Skin of body (tissue), 3 donors: ENCODE measurements at places on chromosomes 7 and 10.

- no peak for DNase-seq
Measured at GRCh38 chr10:49667991-49668390, 11.5 kb upstream of the C10orf53 start.

DNA sequence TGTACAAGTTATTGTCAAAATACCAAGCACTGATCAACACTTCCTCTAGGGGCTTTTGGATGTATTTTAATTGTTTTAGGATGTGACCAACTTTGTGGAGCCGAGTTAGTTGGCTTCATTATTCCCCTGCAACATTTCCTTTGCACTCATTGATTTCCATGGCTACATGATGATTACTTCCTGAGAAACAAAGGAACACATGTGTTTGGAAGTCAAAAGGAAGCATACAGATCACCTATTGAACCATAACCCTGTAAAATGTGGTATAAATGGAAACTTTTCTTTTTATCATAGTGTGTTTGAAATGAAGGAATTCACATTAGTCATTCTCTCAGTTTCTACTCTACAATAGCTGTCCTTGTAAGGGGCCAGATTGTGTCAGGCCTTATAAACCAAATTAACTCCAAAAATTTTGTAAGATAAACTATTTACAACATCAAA lies 32.2 kb upstream of the EXOC6 start:
- DNase-seq: peak; percentile 54

GRCh38 chr10:11595395-11595692 lies 16.1 kb downstream of the USP6NL start:
- DNase-seq: no peak

DNA sequence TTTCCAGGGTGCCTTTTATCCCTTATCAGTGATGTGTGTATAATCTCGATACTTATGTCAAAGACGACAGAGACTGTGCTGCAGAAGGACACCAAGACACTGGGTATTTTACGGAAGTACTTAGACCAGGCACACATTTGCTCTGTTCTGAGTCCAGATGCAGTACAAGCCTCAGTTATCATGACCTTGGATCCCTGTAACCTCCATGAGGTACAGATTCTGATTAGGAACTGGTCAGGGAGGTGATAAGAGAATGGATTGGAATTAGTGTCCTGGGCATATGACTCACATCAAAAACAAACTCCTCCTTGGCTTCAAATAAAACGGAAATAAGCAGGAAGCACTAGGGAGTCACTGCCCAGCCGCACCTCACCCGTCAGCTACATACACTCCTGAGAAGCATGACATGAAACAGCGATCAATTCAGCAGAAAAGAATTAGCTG lies 146.5 kb downstream of the SFMBT2 start:
- DNase-seq: no peak

GRCh38 chr7:147861058-147861716 lies 729.4 kb upstream of the C7orf33 start:
- peak; percentile 15 for DNase-seq

- DNase-seq: peak; percentile 36
Measured at GRCh38 chr7:145036604-145037405, 201.0 kb upstream of the TPK1 start.

GRCh38 chr10:31320550-31321211 lies 1.7 kb downstream of the ZEB1 start:
- DNase-seq: peak; percentile 41

DNA sequence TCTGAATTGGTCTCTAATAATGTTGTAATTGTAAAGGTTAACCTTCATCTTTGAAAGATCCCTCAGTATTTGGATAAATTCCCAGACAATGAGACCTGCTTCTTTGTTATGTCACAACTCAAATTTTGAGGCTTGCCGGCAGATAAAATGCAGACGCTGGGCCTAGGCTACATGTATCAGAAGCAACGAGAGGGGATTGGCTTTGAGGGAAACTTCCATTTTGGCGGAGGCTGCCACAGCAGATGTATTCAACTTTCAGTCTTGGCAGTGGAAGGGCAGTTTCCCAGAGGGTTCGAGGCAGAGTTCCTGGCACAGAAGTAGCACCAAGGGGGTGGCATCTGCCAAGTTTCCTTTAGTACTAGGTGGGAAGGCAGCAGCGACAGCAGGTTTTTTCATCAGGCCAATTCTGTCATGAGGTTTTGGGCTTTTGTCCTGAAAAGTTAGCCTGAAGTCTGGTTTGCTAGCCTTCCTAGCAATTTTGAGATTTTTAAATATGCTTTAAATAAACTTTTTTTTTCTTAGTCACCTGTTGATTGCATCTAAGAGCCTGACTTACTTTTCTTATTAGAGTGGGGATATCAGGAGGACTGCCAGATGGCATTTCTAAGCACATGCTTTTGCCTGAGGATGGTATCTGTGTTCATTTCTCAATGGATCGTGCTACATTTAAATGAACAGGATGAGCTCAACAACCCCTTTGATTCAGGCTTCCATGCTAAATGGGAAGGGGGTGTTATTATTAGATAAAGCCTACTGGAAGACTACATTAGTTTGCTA lies 89.5 kb upstream of the FAM3C start:
- no peak for DNase-seq

GRCh38 chr10:35563261-35563891 lies 41.8 kb upstream of the GJD4 start:
- DNase-seq: peak; percentile 30

DNA sequence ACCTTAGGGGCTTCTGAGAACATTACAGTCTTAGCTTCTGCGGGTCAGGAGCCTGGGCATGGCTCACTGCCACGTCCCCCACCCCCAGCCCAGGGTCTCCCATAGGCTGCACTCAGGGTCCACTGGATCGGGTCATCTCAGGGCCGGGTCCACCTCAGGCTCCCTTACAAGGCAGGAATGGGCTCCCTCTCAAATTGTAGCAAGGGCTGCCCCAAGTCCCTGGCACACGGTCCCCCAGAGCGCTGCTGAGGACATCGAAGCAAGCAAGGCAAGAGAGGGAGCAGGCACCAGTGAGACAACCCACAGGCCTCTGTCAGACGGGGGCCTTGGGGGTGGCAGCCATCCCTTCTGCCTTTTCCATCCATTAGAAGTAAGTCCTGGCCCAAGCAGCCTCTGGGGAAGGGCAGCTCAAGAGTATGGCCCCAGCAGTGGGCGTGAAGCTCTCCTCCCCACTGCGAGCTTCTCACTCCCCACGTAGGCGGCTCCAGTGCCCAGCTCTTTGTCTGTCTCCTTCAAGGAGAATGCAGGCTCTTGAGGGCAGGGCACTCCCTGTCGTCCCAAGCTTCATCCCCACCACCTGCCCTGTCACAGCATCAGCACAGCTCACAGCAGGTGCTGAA lies 18.0 kb upstream of the RET start:
- DNase-seq: no peak

DNA sequence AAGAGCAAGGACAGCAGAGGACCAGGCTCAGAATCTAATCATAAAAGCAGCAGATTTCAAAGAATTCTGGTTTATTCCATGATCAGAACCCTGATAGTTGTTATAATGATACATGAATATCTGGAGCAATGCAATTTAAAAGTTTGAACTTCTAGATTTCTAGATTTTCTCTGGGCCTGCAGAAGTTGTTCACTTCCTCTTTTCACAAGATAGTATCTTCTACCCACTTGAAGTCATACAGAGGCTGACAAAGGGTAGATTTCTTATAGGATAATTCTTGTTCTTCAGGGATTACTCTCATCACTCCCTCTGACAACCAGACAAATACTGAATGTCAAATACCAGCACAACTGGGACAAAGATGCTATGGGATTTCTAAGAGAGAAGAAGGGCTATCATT lies 320.0 kb upstream of the ETV1 start:
- no peak for DNase-seq

DNA sequence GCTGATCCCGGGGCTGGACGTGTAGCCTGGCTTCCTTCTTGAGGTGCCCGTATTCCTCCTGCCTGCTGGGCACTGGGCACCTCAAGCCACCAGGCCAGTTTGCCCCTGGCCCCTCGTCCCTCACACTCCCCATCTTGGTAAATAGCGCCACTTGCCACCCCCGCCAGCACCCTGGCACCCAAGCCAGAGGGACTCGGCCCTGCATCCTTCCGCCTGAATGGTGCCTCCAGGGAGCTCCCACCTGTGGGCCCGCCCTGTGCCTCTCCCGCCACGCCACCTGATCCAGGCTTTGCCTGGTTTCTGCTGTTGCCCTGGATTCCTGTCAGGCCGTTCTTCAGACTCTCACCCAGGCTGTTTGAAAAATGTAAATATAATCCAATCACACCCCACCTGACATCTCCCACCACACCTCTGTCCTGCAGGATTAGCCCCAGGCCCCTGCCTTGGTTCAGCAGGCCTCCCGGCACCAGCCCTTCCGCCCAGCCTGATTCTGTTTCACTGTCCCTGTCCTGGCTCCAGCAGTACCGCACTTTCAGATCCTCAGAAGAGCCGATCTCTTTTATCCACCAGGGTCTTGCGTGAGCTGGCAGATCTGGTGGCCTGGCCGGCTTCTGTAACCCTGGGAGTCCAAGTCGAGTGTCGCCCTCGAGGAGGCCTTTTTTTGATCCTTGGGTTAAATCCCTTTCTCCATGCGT lies 33.8 kb downstream of the WIPI2 start:
- no peak for DNase-seq

- peak; percentile 74 for DNase-seq
Measured at GRCh38 chr7:106485031-106485551, 175.9 kb downstream of the CCDC71L start.

- DNase-seq: no peak
Measured at GRCh38 chr7:114051871-114052331, 133.1 kb upstream of the PPP1R3A start.

DNA sequence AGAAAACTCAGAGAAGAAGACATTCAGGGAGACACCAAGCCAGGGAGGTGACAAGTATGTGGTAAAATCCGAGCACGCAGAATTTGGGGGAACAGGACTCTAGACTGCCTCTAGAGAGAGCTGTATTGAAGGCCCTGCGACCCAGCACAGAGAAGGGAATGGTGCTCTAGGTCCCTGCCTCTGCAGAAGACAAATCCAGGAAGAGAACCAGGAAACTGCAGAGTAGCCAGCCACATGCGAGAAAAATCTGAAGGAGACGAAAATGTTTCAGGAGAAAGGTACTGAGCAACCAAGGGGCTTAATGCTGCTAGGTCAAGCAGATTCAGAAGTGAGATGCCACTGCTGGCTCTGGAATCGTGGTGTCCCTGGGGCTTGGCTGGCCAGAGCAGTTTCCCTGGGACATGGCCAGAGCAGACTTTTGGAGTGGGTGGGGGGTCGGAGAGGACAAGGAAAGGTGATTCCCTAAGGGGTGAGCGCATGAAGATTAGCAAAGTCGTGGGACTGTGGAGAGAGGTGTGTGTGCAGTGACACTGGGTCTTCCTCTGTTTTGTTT lies 158.0 kb upstream of the KLF6 start:
- no peak for DNase-seq

DNA sequence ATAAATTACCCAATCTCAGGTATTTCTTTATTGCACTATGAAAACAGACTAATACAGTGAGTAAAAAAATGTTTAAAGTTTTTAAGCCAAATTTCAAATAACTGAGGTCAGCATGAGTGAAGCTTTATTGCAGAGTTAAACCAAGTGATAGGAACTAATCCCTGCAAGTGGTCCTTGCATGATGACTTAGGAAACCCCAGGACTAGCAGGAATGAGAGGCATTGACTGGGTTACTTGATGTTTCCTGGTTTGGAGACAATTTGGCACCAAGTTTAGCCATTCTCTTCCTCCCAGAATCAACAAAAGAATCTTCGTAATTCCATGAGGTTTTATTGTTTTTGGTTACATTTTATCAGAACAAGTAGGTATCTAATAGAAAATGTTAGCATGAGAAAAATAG lies 194.2 kb downstream of the BICC1 start:
- no peak for DNase-seq

DNA sequence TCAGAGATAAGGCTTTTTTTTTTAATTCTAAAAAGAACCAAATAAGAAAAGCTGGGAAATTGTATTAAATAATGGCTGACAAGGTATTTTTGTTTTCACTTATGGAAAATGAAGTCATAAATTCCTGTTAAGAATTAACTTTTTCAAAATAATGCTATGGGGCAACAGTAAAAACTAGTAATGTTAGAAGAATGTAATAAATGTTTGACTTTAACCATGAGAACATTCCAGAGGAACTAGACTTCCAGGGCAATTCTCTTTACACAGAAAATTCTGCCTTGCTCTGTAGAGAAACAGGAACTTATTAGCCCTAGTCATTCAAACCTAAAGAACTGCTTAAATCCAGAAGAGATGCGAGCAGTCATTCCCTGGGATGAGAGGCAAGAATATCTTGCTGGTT lies 571.1 kb downstream of the IPMK start:
- no peak for DNase-seq

DNA sequence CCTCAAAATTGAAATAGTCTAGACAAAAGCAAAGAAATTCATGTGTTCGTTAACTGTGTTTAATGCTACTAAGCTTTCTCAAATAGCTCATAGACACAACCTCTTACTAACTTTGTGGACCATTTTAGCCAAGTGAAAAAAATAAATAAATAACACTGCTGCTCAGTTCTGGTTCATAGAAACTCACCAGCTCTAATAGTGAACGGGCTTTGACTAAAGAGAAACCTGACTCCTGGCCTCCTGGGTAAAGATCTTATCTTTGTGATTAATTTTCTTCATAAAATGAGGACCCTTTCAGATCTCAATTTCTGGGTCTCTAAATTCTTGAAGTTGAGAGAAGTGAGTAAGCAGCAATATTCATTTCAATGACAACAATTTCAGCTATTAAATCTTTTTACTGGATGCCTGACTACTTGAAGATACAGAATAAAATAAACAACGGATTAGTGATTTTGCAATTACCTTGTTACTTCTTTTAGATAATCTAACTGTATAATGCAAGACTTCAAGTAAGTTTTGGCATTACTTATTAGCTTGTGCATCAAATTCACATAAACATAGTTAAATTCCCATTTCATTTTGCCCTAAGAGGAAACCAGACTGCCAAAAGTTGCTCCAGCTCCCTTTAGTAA lies 3.1 kb downstream of the CADPS2 start:
- DNase-seq: no peak

- DNase-seq: no peak
Measured at GRCh38 chr10:5611899-5612680, 54.3 kb downstream of the ASB13 start.

GRCh38 chr10:132306343-132306685 lies 1.4 kb downstream of the STK32C start:
- DNase-seq: no peak

GRCh38 chr7:47782022-47782421 lies 166.2 kb downstream of the PKD1L1 start:
- no peak for DNase-seq
